ENCODE measurements at places on chromosomes 13 and 19.

DNA sequence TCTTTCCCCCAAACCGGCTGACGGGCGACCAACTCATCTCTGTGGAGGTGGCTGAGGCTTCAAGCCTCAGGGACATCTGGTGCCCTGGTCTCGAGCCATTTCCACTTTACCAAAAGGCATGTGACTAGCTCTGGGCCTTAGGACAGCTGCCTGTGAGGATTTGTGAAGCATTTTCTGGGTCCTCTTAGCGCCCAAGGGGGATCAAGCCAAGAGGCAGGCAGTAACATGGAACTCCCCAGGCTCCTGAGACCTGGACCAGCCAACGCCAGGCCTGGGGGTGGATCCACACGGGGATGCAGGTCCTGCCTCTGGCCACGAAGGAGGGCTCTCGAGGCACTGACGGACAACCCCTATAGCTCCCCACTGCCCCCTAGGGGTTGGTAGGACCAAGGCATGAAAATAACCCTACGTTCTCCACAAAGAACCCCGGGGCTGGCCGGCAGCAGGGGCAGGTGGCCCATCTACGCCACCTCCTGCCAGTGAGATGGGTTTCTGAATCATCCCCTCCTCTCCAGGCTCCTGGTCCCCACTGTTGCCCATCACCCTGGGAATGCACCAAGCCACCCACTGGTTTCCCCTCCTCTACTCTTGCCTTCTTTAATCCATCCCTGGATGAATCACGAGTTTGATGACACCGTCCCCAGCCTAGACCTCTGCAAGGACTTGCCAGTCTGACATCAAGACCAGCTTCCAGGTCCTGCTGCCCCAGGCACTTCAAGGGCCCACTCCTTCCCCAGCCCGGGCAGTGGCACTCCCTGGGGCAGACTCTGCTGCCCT, 7.0 kb upstream of the MYDGF start:
- DNase-seq, result no peak

- no peak for DNase-seq
These were observed 44.9 kb downstream of the C13orf46 start for GRCh38 chr13:113928685-113929627.

- DNase-seq, result no peak
These were observed 1.0 kb upstream of the GTF2F1 start for GRCh38 chr19:6393983-6394412.

GRCh38 chr19:47797996-47798903, 6.1 kb downstream of the TPRX1 start:
- DNase-seq, result no peak

GRCh38 chr19:52722062-52723003, 12.5 kb downstream of the ZNF611 start:
- no peak for DNase-seq

DNA sequence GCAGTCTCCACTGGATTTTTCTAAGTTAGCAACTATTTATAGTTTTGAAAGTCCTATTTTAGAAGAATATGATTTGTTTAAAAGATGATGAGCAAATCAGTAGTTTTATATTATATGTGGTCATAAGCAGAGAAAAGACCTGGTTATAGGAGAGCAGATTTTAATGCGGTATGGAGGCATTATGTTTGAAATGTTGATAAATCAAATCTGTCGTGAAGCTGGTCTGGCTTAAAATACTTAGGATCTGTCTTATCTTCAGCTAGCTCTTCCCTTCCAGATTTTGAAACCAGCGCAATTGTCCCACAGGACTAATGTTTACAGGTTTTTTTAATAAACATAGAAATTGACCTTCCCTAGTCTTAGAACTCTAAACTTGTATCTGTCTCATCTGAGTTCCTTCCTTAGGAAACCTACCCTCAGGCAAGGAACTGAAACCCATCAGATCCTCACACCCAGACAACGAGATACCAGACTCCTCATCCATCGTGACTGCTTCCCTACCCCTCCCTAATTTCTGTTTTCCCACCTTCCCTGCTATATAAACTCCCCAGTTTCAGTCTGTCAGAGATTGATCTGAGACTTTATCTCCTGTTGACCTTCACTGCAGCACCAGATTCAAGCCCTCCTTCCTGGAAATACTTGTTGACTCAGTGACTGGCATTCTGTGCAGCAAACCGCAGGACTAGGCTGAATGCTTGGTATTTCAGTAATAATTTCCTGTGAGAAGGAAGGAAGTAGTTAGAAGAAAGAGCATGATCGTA, 37.8 kb upstream of the CXCL17 start:
- no peak for DNase-seq

DNA sequence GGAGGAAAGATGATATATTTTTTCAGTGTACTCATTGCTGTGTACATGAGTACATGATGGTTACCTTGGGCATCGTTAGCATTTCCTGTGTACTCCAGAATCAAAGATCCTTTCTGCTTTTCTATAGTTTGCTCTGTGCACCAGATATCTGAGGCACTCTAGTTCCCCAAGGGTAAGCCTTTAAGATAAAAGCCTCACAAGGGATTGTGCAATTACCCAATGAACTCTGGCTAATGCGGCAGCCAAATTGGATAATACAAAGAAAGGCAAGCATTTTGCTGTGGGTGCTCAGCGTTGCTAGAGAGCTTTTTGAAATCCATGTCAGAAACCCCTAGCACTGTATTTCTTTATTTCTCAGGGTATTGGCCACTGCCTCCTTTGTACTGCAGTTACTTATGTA, 2.9 kb downstream of the CYSLTR2 start:
- DNase-seq, result no peak

- DNase-seq, result no peak
These were observed 130.3 kb downstream of the USP12 start for GRCh38 chr13:27041341-27041740.

DNA sequence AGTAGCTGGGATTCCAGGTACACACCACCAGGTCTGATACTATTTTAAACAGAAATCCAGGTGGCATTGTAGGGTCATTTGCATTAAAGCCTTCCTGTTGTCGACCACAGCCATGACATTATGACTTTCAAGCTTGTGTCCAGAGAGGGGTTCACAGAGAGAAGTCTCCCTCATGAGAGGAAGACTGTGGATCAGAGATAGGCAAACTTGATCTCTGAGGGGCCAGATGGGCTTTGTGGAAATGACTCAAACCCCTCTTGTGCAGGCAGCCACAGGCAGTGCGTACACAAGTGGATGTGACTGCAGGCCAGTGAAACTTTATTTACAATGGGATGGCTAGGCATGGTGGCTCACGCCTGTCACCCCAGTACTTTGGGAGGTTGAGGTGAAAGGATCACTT, 27.8 kb upstream of the F2RL3 start:
- no peak for DNase-seq

- DNase-seq, result no peak
These were observed 412.0 kb downstream of the FOXO1 start for GRCh38 chr13:40254394-40254793.

DNA sequence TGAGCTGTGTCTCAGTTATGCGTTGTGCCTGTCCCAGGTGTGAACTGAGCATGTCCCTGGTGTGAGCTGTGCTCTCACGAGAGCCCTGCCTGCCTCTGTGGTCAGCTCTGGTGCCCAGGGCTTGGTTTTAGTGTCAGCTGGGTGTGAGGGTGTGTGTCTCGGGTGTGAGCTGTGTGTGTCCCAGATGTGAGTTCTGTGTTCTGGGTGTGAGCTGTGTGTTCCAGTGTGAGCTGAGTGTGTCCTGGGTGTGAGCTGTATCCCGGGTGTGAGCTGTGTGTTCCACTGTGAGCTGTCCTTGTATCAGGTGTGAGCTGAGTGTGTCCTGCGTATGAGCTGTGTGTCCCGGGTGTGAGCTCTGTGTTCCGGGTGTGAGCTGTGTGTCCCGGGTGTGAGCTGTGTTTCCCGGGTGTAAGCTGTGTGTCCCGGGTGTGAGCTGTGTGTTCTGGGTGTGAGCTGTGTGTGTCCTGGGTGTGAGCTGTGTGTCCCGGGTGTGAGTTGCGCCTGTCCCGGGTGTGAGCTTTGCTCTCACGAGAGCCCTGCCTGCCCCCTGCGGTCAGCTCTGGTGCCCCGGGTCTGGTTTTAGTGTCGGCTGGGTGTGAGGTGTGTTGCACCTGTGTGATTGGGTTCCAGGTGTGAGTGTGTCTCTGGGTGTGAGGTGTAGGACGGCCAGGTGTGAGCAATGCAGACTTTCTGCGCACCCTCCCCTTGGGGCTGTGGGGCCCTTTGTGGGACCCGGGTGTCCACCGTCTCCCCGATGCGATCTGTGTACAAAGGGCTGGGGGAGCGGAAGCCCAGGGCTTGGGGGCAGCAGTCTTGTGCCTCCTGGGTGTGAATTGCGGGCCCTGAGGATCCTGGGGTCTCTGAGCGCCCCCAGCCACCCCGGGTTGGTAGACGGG, 7.1 kb upstream of the PEAK3 start:
- DNase-seq, result no peak

Measured in cortex of kidney (tissue), 1 donor.